ENCODE measurements at places on chromosomes 1 and 21.

GRCh38 chr1:30696831-30697230 lies 26.6 kb downstream of the MATN1 start:
- DNase-seq, result no peak

DNA sequence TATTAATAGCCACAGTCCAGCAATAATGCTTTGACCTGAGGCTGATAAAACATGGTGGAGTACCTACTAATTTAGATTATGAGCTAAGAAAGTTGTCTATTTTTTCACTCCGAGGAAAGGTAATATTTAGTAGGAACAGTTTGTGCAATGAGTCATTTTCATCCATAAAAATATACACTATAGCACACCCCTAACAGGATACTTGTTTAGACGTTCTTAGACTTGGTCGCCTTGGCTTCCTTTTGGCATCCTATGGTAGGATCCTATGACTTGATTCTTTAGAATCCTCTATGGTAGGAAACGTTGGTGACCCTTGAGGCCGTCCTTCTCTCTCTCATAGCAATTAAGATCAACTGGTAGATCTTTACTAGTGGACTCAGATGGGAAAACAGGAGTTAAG lies 81.8 kb downstream of the RGS7 start:
- DNase-seq, result no peak

DNA sequence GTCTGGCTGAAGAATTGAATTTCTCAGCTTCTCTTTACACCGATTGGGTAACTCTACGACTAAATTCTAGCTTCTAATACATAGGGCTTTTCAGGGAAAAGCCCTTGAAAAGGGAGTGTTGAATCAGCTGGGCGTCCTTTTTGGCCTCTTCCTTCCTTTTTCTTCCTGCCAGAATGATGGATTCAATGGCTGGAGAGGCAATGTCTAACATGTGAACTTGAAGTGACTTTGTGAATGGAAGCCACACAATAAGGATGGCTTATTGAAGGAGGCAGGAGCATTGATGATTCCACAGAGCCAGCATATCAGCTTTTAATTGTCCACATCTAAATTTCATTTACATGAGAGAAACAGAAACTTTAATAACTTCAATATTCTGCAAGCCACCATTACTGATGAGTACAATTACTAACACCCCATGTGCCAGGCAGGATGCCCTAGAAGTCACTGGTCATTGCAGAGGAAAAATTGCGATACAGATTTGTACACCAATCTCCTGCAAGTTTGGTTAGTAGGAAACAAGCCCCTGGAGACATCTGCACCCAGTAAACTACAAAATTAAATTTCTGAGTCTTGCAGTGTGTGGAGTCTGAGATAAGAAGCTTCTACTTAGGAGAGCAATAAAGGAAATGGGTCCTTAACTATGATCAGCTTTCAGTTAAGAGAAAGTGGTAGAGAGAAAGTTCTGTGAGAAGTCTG lies 56.1 kb downstream of the STYXL2 start:
- DNase-seq, result no peak

GRCh38 chr1:198113342-198113750 lies 43.5 kb upstream of the NEK7 start:
- no peak for DNase-seq

DNA sequence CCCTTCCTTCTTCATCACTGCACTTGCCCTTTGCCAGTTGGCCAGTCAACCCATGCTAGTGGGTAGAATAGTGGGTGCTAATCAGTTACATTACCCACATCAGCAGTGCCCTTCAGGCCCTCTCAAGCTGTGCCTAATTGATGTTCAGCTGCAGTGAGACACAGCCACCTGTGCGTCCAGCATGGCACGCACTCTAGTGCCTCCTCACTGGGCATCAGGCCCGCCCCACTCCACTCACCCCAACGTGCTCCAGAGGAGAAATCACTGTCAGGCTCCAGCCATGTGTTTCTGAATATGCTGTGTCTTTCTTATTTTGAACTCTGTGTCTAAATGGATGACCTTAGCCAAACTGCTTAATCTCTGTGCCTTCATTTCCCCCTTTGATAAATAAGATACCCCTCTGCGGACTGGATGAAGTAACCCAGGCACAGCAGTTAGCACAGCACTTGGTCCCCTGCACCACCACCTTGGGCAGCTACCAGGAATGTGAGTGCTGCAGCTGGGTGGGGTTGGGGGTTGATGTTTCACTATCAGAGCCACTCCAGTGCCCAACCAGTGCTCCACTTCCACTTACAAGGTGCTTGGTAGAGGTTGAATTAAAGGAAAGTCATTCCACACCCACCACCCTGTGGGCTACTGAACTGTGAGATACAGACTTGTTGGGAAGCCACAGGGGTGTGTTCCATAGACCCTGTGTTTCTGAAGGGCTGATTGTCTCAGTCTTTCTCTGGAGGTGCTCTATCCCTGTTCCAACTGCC lies 8.9 kb upstream of the ADORA3 start:
- DNase-seq, result no peak

GRCh38 chr1:235416662-235417049 lies 49.4 kb downstream of the TBCE start:
- no peak for DNase-seq

- DNase-seq, result no peak
Observed at GRCh38 chr1:182200025-182200812, 138.7 kb upstream of the ZNF648 start.

- DNase-seq, result no peak
Observed at GRCh38 chr1:217747156-217747769, 116.1 kb downstream of the SPATA17 start.

GRCh38 chr1:164772635-164773034 lies 213.7 kb downstream of the PBX1 start:
- no peak for DNase-seq

DNA sequence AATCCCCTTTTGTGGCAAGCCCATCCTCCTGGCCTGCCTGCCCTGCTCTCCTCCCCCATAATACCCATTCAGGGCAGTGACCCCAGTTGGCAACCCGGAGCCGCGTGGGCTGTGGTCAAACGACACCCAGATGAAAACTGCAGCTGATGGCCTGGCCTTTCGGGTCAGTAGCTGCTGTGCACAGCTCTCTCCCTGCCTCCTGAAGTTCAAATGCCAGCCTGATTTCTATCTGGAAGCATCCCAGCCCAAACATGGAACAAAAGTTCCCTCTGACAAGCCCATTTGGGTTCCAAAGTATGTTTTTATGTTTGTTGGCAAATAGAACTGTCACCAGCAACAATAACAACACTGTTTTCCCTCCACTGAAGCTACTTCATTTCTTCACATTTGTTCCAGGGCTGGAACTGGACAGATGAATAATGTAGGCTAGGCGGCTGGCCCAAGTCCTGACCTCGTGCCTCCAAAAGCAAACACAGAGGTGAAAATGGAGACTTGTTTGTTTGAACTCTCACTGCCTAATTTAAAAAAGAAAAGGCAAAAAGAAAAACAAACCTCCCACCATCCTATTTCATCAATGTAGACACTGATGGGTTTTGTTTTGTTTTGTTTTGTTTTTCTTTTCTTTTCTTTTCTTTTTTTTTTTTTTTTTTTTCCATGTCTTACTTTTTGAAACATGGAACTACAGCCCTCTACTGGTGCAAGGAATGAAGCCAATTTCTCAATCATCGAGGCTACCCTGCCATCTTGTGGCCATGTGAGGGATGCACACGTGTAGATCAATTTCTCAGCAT lies 179.0 kb downstream of the ADSS2 start:
- peak; percentile 69 for DNase-seq

GRCh38 chr1:229019663-229020271 lies 251.1 kb upstream of the RAB4A start:
- no peak for DNase-seq

GRCh38 chr1:242425232-242425631 lies 99.3 kb downstream of the PLD5 start:
- no peak for DNase-seq

All from activated CD8-positive, alpha-beta memory T cell treated with anti-CD3 and anti-CD28 coated beads, Interleukin-2, amount 50 U/mL, for 4 hours (primary cell).